Esophagus squamous epithelium (tissue), 5 donors: ENCODE measurements at places on chromosomes 5 and 9.

DNA sequence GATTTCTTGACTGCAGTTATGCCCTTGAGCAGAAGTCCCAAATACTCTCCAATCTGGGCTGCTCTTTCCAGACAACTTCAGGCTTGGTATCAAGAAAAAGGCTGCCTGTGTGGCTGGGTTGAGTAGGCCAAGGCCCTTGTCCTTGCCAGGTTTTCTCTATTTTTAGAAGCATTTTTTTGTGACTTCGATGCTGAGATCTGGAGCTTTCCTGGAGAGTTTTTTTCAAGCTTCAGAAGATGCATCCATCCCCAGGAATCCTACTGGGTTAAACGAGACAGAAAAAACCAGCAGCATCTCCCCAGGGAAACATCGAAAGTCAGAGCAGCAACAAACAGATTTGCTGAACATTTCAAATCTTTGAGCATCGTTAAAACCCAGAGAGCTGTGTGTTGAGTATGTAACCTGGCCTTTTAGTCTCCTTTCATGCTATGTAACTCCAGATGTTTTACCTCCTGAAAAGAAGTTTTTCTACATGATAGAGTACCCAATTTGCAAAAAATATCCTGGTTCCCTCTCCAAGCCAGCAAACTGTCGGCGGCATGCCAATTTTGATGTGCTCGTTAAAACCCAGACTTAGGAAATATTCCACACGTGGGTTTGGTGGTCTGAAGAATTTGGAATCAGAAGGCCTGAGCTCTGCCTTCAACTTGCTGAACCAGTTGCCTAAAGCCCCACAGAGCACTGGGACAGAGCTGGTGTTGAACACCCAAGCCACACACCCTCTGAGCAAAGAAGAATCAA is 98.1 kb upstream of the ALDH1B1 start:
- no peak for DNase-seq

DNA sequence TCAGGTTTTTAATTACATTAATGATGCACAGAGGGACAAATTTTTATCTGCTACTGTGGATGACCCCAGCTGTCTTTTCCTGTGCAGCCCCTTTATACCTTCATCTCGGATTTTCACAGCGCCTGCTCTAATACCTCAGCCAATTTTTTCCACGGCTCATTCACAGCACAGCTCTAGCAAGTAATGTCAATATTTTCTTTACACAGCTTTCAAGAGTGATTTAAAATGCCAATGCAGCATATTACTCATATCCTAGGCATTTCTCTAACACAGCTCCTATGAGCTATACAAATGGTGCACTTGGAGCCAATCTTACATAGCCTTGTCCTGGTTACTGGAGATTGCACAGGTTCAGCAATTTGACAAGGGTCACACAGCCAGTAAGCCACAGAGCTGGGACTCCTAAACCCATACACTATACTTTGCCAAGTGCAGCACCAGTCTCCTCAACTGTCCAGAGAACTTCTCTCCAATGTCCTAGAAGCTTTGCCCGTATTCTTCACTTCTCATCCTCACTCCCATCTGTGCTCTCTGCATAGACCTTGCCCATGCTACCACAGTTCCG is 661.8 kb downstream of the DTWD2 start:
- no peak for DNase-seq

DNA sequence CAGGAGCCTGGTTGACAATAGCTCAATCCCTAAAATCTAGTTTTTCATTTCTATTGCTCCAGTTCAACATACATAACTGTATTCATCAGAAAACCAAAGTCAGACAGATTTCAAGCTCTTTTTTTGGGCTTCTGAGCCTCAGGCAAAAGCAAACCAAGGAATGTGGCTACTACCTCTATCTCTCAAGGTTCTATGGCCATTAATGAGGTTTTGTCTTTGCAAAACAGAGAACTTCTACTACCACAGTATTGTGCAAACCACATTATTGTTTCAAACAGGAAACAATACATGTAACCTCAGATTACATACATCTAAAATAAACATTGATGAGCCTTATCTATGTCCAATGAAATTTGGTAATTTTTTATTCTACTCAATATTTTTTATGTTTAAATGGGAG is 35.5 kb upstream of the FTMT start:
- DNase-seq, result no peak

DNA sequence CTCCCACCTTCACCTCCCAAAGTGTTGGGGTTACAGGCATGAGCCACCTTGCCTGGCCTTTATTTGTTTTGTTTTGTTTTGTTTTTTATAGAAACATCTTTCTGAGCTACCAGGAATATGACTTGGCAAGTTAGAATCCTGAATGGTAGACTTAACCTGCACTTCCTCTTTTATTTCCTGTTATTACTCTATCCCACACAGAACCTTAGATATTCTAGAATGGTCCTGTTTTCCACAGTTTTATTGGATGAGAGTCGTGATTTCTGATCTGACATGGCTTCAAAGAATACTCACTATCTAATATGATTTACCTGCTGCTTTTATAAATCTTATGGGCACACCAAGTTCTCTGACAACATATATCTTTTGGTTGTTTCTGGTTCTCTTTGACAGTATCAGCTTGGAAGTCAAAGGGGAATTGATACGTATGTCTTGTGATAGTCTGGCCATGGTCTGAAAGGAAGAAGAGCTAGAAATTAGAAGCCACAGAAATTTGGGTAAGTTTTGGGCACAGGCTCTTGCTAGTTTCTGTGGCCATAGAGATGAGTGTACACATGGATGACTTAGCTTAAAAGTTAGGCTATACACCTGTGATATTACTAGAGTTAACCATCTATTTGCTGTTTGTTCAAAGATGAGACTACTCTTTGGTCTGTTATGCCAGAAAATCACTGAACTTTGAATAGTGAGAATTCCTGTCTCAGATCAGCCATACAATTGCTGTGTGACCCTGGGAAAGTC is 4.7 kb upstream of the PANK3 start:
- DNase-seq, result no peak

- DNase-seq, result no peak
Observed at GRCh38 chr5:102628441-102629175, 126.5 kb upstream of the PAM start.

- DNase-seq, result no peak
Observed at GRCh38 chr9:81522716-81523551, 166.4 kb downstream of the TLE1 start.

DNA sequence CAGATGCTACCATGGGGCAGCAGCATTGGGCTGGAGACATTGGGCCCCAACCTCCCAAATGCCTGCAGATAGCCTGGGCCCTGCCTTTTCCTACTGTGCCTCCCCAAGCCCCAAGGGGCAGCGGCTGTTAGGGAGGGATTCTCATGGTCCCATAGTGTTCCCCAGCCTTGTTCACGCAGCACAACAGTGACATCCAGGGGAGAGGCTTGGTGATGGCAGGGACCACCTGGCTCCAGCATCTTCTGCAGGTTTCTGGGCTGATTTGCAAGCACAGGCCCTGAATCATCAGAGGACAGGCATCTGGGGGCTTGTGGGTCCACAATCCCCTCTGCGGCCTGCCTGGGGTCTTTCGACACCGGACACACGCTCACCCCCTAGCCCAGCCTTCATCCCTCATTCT is 354.6 kb downstream of the SLIT3 start:
- DNase-seq, result no peak

GRCh38 chr5:43152946-43153345 is 32.2 kb downstream of the ZNF131 start:
- DNase-seq, result no peak

- DNase-seq, result no peak
Observed at GRCh38 chr9:81146684-81147337, 542.5 kb downstream of the TLE1 start.

GRCh38 chr9:36640771-36641381 is 68.2 kb downstream of the MELK start:
- DNase-seq, result no peak

- DNase-seq, result no peak
Observed at GRCh38 chr9:79395228-79395627, 176.5 kb upstream of the TLE4 start.
